Heart right ventricle (tissue), 16 donors: ENCODE measurements at places on chromosomes 13 and 19. TPM values are rescaled to one million over a fixed set of nuclear protein-coding genes. Genes with fewer than 3 reads are reported as not detected.

The CYP2S1 gene
- 0.92 TPM for total RNA-seq

GRCh38 chr13:56909896-56910600 is 230.7 kb upstream of the PRR20A start:
- DNase-seq: peak; percentile 6

GRCh38 chr13:109028624-109029023 is 399.2 kb downstream of the MYO16 start:
- no peak for DNase-seq

DNA sequence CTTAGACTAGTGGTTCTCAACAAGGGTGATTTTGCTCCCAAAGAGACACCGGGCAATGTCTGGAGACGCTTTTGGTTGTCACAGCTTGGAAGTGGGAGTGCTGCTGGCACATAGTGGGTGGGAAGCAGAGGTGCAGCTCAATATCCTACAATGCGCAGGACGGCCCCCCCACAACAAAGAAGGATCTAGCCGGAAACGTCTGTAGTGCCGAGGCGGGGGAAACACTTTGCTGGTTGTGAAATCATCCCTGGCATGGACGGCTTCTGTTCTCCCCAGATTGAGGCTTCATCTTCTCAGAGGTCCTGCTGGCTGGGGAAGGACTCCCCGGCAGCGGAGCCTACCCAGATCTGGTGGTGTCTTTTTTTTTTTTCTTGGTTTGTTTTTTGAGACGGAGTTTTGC is 13.4 kb upstream of the SYT5 start:
- no peak for DNase-seq

DNA sequence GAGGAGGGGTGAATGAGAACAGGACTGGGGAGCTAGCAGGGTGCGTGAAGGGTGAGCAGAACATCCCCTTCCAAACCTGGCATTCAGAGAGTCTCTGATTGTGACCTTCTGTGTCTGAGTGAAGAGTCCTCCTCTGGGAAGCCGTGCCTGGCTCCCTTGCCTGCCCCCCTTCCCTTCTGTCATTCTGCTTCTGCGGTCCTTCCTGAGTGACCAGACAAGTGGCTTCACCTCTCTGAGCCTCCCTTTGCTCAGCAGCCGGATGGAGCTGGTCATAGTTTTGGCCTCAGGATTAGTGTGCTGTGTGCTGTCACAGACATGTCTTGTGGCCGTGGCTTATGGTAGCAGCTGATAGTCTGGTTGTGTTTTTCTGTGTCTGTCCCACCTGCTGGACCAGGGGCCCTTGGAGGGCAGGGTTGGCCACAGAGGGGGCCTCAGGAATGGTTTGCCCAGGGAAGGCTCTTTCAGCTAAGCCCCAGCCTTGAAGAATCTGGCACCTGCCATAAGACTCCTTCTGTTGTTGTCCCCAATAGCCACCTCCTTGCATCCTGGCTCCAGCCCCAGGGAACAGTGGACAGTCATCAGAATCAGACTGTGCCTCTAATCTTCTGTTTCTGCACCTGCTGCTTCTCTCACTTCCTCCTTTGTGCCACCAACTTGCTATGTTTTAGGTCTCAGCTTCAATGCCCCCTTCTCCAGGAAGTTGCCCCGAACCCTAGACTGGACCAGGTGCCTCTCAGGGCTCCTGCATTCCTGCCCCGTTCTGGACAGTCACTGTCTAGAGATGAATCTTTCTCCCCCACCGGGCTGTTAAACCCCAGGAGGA is 5.9 kb downstream of the CLPTM1 start:
- no peak for DNase-seq

GRCh38 chr13:26342898-26343297 is 89.0 kb downstream of the CDK8 start:
- no peak for DNase-seq
